ENCODE measurements at places on chromosomes 16 and 17.

GRCh38 chr16:30600215-30600614 lies 10.0 kb downstream of the ZNF689 start:
- DNase-seq: no peak

GRCh38 chr17:45021607-45022287 lies 29.7 kb downstream of the DCAKD start:
- no peak for DNase-seq

DNA sequence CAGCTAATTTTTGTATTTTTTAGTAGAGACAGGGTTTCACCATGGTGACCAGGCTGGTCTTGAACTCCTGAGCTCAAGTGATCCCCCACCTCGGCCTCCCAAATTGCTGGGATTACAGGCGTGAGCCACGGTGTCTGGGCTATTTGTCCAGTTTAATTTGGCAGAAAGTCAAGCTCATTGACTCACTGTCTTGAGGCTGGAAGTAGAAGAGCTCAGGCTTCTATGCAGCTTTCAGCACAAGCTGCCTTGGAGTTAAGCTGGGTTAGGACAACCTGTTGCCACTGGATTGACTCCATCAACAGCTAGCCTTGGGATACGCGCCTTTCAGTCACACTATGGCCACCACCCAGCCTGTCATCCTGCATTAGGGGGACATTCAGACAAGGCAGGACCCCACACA lies 76.2 kb upstream of the DNAH17 start:
- no peak for DNase-seq

DNA sequence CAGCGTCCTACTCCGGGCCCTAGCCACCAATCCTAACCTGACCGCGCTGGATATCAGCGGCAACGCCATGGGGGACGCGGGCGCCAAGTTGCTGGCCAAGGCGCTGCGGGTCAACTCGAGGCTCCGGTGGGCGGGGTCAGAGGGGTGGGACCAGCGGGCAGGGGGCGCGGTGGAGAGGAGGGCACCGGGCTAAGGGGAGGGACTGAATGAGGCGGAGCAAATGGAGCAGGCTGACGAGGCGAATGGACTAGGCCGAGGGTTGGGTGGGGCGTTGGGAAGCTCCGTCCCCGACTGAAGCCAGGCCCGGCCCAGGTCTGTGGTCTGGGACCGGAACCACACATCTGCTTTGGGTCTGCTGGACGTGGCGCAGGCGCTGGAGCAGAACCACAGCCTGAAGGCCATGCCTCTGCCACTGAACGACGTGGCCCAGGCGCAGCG lies 4.6 kb downstream of the CARMIL2 start:
- DNase-seq: no peak

DNA sequence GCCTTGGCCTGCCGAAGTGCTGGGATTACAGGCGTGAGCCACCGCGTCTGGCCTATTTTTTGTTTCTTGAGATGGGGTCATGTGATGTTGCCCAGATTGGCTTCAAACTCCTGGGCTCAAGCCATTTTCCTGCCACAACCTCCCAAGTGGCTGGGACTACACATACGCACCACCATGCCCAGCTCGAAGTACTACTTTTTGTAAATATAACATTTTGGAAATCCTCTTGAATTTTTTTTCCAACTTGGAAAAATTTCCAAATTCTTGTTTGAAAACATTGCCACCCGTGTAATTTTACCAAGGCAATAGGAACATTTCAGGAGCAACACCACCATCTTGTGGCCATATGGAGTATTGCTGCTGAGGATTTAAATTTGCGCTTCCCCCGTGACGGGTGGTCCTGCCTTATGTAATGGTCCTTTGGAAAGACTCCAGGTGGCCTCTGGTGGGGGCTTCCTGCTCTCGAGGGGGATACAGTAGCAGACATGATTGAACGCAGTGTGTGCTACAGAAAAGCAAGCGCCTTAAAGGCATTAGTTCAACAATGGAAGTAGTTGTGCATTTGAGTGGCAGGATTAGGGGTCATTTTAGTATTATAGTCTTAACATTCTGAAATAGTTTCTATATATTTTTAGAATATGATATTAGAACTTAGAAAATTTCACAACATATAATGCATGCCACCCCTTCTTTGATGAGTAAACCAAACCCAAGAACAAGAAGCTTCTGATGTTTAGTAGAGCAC lies 8.0 kb downstream of the FLYWCH1 start:
- DNase-seq: peak; percentile 68

DNA sequence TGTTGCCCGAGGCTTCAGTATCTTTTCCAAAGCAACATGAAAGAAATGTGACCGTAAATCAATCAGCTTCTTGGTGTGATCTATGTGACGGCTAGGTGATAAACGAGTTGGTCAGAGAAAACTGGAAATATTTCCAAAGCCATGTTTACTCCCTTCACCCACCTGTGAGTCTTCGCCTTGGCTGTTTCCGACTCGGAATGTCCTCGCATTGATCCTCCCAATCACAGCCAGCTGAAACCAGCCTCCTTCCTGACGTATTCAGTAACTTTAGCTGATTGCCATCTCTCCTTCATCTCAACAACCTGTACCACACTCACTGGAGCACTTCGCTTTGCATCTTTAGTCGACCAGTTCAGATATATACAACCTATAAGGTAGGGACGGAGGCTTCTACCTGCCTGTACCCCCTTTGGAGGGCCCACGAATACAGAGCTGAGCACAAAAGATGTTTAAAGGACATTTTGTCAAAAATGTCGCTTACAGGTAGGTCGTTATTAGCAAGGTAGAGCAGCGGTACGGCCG lies 705 bp downstream of the KRABD2 start:
- peak; percentile 11 for DNase-seq

- no peak for DNase-seq
Observed at GRCh38 chr17:13531721-13532120, 70.0 kb downstream of the HS3ST3A1 start.

- no peak for DNase-seq
Observed at GRCh38 chr16:16864536-16864935, 485.6 kb downstream of the NPIPA7 start.

- no peak for DNase-seq
Observed at GRCh38 chr17:43070257-43070656, 45.2 kb downstream of the RND2 start.

DNA sequence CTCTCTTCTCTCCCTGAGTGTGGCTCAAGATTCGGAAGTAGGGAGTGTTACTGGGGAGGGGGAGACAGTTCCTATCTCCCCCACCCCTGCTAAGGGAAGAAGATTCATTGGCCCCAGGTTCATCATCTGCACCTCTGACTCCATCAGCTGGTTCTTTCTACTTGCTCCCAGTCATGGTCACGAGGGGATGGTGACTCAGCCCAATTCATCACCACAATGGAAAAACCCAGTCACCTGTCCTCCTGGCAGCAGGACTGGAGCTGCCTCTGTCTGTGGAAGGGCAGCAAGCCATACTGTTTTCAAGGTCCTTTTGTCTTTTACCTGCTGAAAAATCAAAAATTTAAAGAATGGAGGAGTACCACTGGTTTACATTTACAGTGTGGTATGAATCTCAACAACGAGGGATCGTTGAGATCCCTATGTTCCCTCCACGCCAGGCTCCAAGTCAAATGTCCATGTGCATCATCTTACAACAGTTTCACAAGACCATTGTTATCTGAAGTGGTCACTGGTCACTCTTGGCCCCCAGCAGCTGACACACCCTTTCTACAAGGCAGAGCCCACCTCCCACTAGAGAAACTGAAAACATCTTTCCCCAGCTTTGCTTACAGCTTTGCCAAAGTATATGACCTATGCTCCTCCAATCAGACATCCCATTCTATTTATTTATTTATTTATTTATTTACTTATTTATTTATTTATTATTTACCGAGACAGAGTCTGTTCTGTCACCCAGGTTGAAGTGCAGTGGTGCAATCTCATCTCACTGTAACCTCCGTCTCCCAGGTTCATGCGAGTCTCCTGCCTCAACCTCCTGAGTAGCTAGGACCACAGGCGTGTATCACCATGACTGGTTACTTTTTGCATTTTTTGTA lies 40.4 kb upstream of the NDRG4 start:
- DNase-seq: no peak

DNA sequence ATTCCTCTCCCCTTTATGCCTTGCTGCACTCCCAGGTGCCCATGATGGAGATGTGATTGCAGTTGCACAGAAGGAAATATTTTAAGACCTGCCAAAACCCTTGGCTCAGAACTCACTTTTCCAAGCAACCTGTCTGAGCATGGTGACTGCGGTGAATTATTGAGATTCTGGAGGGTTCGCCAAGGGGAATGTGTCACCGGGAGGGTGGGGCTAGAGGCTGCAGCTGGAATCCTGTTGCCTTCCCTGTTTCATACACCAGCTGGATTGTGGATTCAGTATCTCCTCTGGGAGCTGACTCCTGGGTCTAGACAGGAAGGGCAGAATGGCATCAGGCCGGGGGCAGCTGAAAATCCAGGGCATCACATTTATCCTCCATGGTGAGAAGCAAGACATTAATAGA lies 527.2 kb downstream of the TMEM114 start:
- DNase-seq: peak; percentile 8

DNA sequence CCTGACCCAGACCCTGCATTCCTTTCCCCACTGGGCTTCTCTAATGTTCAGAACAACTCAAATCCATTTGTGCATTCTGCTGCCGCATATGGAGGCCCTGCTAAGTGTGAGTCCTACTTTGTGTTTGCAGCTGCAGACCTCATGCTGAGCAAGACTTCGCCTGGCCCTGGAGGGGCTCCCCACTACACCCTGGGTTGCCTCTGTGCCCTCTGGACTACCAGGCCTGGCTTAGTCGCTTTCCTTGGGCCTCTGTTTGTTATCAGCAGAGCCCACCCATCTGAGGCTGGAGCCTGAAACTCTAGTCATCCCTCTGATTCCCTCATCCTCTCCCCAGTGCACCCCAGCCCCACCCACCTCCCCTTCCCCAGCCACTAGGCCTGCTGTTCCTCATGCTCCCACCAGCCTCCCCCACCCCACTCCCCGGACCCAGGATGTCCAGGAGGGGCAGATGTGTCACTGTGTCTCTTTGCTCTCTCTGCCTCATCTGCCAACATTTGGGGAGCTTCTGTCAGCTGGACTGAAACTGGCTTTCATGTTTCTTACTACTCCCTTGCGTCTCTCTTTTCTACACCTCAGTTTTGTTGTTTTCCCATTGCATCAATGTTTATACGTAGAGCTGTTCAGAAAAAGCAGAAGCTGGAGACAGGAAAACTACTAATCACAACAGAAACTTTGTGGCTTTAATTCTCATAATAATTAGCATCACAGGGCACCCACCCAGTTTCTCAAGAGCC lies 17.9 kb upstream of the CD300E start:
- DNase-seq: no peak

DNA sequence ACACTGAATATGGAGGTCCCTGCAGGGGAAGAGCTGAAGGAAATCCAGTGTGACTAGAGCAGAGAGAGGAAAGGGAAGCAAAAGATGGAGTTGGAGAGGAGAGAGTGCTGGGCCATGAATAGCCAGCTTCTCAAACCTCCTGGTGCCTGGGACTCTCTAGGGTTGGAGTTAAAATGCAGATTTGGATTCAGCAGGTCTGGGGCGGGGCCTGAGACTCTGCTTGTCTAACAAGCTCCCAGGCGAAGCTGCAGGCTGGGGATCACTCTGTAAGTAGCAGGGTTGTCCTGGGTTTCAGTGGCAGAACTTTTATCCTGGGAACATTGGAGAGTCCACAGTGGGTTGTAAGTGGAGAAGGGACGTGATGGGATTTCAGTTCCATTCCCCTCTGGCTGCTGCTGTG lies 103.4 kb upstream of the PLCG2 start:
- DNase-seq: no peak

DNA sequence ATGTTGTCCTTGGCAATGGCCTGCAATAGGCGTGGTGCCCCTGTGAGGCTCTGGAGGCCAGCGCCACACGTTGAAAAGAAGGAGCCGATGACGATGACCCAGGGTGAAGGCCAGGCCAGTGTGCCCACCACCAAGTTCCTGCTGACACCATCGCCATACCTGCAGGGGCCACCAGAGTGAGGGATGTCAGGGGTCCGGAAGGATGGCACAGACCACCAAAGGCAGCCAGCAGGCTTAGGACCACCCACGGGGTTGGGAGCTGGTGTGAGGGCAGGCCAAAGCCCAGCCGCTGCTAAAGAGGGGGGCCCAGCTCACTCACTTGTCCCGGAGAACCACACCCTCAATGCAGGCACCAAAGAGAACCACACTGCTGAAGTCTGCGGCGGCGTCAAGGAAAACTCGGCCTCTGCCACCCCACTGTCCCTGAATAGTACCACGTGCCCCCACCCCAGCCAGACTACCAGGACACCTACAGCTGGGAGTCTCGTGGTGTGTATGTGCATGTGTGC lies 6.5 kb upstream of the LCAT start:
- no peak for DNase-seq

GRCh38 chr16:11030990-11031510 lies 86.7 kb downstream of the CLEC16A start:
- no peak for DNase-seq

GRCh38 chr17:78501241-78502036 lies 75.8 kb downstream of the DNAH17 start:
- no peak for DNase-seq

- peak; percentile 14 for DNase-seq
Observed at GRCh38 chr16:4987580-4988374, 29.6 kb downstream of the SEC14L5 start.

DNA sequence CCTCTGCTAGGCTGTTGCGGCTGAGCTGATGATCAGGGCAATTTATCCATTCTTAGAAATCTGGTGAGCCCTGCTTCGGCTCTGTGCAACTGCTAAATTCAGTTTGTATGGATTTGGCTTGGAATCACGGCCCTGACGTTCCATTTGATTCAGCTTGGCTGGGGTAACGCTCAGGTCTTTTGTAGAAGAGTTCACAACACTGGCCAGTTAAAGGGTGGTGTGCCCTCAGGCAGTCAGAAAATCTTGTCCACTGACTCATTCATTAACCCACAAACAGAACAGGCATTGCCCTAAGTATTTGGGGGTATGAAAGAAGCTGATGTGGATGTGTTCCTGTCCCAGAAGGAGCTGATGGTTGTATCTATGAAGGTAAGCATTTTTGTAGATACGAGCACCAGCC lies 53.9 kb downstream of the GNAO1 start:
- no peak for DNase-seq

- no peak for DNase-seq
Observed at GRCh38 chr16:71780521-71781089, 28.0 kb downstream of the AP1G1 start.

DNA sequence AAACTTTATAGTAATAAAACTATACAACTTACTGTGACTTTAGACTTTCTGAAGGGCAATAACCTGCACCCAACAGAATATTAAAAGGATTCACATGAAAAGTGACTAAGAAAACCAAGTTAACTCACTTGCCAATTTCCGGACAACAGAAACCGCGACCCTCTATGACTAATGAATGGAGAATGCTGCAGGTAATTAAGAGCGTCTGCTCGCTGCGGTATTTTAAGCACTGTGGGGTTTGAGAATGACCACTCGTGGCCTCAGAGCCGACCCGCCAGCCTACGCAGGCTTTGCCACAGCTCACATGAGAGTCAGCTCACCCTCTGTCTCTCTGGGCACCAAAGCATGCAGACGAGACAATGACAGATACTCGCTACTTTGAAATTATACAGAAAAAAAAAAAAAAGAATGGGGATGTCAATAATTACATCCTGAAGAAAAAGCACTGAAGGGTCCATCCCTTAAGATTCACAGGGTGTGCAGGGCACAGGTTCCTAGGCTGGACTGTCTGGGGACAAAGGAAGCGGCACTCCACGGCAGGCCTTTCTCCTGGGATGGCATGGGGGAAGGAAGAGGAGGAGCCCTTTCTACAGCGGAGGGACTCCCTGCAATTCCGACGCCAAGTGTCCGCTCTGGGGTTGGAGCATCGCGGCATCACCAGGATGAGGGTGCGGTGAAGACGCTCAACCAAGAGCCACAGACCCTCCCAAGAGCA lies 35.0 kb downstream of the ZCCHC14 start:
- DNase-seq: no peak

GRCh38 chr17:59558039-59558438 lies 7.4 kb upstream of the DHX40 start:
- no peak for DNase-seq

GRCh38 chr16:77271532-77272426 lies 72.6 kb downstream of the SYCE1L start:
- no peak for DNase-seq

All from spinal cord (tissue), 10 donors.